ENCODE measurements at places on chromosomes 3 and 15. TPM values are rescaled to one million over a fixed set of nuclear protein-coding genes. Genes with fewer than 3 reads are reported as not detected.

- DNase-seq = no peak
These were observed 330.7 kb downstream of the LSAMP start for GRCh38 chr3:116114586-116114985.

GRCh38 chr15:48695088-48695826 is 49.7 kb upstream of the FBN1 start:
- DNase-seq = no peak

GRCh38 chr3:99126316-99126715 is 224.8 kb upstream of the DCBLD2 start:
- no peak for DNase-seq

DNA sequence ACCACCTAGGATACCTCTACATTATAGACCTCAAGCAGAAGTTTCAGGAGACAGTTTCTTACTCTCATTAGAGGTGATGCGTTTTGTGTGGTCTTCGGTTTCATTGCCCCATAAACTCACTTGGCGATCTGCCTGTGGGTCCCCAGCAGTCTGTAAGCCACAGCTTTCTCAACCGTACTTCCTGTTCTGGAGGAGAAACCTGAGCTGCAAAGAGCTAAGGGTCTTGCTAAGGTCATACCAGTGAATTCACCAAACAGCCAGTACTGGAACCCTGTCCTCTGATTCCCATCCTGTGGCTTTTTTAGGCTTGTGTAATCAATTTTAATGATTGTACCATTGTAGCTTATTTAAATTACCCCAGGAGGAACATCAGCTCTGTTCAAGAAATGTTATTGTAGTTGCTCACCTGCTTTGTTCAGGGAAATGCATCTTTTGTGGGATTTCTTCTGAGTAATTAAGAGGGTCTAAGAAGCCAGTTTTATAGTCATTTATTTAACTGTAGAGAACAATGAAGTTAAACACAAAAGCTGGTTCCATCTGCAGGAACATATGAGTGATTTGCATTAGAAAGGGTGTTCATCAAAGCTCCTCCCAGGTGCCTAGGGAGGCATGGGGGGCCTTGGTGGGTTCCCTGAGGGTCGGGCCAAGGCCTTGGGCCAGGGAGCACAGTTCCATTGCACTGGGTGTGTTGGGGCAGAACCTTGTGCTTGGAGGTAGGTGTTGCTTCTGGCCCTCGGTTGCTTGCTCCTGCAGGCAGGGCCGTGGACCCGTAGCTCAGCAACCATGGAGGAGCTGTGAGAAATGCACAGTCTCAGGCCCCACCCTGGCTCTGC is 69.6 kb downstream of the APBA2 start:
- DNase-seq = peak; percentile 21

DNA sequence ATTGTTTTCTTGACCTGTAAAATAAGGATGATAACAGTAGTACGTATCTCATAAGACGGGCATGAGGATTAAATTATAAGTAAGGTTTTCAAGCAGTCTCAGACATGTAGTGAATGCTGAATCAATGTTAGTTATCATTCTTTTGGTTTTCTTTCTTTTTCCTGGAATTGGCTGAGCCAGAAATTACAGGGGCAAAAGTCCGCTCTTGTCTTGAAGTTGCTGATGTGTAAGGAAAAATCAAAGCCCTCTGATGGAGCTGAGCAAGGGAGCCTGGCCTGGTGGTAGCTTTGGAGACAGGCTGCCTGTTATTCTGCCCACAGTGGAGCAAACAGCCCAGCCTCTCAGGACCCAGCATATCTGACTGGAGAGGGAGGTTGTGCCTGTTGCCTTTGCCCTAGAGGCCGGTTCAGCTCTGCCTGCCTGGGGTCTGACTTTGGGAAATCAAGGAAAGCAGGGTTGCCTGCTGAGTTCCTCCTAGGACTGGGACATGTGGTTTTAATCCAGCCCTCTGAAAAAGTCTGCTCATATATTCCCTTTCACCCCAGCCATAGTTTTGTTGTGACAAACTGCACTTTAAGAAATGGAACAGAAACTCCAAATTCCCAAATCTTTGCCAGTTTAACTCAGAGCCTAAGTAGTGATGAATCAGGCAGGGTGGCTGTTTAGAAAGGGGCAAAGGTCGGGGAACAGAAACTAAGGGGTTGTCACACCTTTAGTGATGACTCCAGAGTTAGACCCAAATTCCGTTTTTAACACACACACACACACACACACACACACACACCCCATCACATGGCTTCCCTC is 40.1 kb downstream of the GASK1A start:
- DNase-seq = no peak

- DNase-seq = no peak
These were observed 61.0 kb downstream of the ISG20 start for GRCh38 chr15:88699861-88700260.

DNA sequence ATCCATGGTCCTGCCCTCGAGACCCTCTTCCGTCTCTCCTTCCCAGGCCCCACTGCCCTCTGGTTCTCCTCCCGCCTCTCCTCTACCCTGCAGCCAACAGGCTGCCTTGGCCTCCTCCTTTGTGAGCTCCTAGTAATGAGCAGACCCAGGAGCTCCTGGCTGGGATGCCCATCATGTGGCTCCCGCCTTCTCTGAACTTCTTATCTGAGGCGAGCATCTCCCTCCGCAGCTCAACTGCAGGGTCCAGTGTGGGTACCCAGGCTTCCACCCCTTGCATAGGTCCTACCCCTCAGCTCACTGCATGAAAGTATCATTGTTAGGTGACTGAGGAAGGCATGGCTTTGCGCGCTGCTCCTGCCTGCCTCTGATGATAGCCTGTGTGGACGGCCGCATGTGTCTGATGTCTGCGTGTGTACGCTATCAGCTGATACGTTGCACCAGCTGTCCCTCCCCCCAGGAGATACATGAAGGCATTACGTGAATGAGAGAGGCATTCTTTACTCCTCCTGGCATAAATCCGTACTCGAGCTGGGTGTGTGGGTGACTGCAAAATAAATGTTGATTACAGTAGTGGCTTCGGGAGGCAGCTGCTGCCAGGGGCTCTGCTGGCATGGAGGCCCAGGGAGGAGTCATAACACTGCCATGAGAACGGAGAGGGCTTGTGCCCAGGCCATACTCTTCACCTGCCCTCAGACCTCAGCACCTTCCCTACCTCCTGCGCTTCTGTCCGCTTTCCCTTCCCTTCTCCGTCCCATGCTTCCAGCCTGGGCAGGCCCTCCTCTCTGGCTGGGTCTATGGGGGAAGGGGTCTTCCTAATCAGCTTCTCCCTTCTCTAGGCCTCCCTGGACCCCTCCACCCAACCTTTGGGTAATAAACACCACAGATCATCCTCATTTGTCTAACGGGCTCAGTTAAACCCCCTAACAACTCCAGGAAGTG is 48.8 kb downstream of the ZNF710 start:
- DNase-seq = no peak

DNA sequence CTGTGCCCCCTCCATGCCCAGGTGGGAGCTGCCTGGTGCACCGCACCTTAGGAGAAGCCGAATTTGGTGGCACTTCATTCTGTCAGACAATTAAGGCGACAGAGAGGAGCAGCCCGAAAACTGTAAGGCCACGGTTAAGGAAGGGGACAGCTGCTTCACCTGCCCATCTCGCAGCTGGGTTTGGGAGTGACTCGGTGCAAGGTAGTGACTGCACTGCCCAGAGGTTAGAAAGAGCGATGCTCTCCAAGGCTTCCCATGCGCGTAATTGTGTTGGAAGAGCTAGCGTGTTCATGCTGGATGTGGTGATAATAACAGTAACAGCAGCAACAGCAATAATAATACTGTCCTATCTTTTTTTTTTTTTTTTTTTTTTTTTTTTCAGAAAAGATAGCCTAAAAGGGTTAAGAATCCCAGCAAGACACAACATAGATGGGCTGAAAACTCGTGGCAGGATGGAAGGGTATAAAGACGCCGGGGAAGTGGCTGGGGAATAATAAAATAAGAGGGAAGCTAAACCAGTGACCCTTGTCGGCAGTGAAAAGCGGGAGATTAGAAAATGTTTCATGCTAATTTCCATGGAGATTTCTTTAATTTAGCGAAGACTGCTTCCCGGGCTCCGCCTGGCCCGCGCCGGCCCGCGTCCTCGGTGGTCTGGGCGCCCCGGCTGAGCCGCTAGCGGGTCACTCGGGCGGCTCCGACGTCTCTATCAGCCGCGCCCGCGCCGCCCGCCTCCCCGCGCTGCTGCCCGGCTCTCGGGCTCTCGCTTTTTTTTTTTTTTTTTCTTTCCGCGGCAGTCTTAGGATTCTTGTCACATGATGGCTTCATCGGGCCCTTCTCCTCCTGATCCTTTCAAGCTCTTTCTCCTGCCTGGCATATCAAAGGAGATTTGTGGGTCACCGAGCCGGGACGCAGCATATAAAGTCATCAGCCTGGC is 617.1 kb downstream of the NR2F2 start:
- DNase-seq = no peak

The USF3 gene
- total RNA-seq = 26.6 TPM

DNA sequence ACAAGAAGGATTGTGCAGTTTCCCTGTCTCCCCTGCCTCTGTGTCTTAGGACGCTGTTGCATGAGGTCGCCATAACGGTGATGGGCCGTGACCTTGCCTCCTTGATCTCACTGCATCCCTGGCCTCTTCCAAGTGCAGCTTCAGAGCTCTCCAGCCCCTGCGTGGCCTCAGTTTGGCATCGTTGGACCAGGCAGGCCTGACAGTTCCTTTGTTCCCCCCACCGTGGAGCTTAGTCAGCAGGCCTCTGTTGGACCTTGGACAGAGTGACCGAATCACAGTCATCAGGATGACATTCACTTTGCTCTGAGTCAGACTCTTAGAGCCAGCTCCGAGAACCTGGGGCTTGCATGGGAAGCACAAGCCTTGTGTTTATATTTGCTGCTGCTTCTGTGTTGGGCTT is 139.4 kb downstream of the OPA1 start:
- DNase-seq = peak; percentile 66

GRCh38 chr3:8817486-8817885 is 48.1 kb upstream of the OXTR start:
- no peak for DNase-seq

The TMC3 gene
- 0.17 TPM for total RNA-seq

DNA sequence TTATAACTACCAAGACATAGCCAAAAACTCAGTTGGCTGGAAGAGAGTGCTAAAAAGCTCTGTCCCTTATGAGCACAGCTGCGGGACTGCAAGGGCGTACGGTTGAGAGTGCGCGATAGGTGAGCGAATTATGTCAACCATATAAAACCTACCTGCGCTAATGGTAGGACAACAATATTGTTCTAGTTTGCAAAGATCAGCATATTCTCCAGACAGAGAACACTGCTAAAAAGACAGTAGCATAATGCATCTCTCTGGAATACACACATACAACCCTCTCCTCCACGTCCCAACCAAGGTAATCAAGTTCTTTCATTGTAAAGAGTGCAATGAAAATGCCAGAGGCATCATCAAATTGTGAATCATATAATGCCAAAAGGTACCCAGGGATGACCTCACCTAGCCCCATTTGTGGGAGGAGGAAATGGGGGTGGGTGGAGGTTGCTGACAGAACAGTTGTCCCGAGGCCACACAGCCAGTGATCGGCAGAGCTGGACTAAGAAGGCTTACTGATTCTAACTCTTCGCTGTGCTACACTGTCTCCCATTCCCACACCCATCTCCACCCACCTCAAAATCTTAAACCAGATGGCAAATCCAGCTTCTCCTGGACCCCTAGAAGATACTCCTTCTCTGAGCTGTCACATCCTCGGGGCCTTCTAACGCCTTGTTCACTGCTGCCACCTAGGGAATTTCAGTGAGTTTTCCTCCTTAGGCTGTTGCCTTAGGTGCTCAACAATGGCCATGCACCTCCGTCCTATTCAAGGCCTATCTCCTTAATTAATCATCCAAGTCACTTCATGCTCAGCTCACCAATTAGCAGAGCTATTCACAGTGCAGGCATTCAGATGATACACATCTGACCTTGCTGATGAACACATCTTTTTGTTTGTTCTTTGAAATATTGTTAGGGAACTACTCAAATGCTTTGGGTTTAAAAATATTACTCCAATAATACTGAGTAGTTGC is 60.7 kb downstream of the RPL22L1 start:
- DNase-seq = no peak

The GP5 gene
- not detected for total RNA-seq

The GUCA1C gene
- total RNA-seq = not detected

The CCDC66 gene
- total RNA-seq = 20.2 TPM

The DBR1 gene
- total RNA-seq = 10.4 TPM

DNA sequence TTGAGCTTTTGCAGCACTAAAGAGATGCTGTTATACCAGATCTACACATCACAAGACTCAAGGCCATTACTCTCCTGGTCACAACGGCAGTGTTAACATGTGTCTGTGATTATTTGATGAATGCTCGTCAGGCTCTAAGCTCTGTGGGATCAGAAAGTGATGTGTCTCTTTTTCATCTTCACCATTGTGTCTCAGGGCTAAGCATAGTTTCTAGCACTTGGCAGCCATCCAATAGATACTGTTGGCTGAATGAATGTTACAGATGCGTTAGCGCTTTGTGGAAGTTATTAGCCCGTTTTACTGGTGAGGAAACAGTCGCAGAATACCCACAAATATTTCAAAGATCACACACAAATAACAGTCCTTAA is 1.2 kb upstream of the FAM81A start:
- peak; percentile 47 for DNase-seq

- DNase-seq = peak; percentile 70
These were observed 102.9 kb downstream of the CACNA1D start for GRCh38 chr3:53597136-53597915.

DNA sequence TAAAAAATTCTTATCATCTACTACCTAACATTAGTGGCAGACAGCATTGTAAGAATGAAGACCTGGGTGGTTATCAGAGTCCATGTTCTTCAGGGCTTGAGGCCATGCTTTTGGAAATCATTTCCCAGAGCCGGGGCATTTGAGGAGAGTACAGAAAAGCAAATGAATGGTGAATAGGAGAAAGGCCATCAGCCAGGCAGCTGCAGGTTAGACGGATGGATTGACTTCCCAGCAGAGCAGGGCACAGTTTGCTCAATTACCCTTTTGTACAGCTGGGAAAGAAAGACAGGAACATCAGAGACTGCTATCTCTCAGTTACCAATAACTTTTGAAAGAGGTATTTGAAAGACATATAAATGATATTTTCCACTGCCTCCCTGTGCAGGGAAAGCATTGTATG is 135.6 kb downstream of the ALCAM start:
- no peak for DNase-seq

DNA sequence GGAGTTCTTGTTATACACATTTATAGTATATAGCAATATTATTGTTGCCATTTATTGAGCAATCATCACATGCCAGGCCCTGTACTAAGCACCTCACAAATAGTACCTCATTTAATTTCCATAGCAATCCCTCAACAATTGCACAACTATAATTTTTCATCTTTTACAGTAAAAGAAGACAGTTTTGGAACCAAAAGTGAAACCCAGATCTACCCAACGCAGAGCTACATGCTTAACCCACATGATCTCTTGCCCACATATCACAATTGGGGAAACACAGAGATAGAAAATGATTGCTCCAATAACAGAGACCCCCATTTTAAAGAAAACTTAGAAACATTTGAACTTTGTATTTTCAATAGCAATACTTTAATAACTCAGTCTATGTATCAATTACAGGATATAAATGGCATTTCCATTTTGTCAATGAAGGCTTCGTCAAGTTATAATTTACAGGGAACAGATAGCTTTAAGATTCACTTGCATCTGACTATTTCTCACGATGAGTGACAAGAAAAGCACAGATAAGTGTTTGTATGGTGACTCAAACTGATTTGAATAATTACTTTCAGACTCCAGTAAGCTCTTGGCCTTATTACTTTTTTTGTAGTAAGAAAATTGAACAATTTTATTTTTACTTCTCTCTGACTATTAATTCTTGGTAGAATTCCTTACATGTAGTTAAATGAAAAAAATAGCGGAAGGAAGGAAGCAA is 38.7 kb upstream of the CCDC50 start:
- DNase-seq = no peak

Measured in esophagus muscularis mucosa (tissue), 4 donors.